ENCODE measurements at places on chromosomes 4 and X.

GRCh38 chr4:39730072-39730471 is 32.1 kb downstream of the UBE2K start:
- no peak for DNase-seq

GRCh38 chrX:154776753-154777152 is 14.1 kb downstream of the DKC1 start:
- DNase-seq, result no peak

- no peak for DNase-seq
These were observed 2.8 kb downstream of the CENPU start for GRCh38 chr4:184731056-184731455.

GRCh38 chr4:175824076-175824475 is 12.0 kb upstream of the GPM6A start:
- DNase-seq, result no peak

- no peak for DNase-seq
These were observed 61.1 kb upstream of the RAB33B start for GRCh38 chr4:139392797-139393196.

- no peak for DNase-seq
These were observed 125.8 kb upstream of the EDNRA start for GRCh38 chr4:147355032-147355656.

DNA sequence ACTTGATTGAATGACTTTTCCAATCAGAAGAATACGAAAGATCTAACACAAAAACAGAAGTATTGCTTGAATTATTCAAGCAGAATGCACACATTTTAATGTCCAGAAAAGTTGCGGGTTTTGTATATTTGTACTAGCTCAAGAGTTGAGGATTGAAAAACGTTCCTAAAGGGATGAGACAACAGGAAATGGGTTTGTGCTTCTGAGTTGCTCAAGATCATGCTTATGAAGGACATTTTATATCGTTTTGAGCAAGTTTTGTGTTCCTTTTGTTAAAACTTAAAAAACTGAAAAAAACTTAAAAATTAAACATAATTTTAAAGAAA is 353 bp upstream of the SMIM10 start:
- no peak for DNase-seq

GRCh38 chrX:87337267-87337666 is 180.3 kb upstream of the KLHL4 start:
- DNase-seq, result no peak

DNA sequence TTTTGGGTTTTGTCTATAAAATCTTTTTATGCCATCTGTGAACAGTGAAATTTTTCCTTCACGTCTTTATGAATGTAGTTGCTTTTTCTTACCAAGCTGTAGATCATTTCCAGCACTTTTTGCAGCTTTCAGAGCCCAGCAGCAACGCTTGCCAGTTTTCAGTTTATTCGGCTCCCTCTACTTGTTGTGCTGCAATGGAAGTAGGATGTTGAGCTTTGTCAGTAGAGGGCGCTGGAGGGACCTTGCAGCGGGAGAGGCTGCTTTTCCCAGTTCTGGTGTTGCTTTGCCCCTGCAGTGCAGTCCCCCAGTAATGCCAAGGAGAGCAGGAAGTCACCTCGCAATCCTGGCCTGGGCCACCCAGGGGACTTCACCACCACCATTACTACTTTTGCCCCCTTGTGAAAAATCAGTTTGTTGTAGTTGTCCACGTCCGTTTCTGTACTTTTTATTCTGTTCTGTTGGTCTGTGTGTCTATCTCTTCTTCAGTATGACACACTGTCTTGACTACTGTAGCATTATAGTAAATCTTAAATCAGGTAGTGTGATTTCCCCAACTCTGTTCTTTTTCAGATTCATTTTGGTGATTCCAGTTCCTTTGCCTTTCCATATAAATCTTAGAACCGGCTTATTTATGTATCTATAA is 21.8 kb downstream of the CMC4 start:
- peak; percentile 1 for DNase-seq

DNA sequence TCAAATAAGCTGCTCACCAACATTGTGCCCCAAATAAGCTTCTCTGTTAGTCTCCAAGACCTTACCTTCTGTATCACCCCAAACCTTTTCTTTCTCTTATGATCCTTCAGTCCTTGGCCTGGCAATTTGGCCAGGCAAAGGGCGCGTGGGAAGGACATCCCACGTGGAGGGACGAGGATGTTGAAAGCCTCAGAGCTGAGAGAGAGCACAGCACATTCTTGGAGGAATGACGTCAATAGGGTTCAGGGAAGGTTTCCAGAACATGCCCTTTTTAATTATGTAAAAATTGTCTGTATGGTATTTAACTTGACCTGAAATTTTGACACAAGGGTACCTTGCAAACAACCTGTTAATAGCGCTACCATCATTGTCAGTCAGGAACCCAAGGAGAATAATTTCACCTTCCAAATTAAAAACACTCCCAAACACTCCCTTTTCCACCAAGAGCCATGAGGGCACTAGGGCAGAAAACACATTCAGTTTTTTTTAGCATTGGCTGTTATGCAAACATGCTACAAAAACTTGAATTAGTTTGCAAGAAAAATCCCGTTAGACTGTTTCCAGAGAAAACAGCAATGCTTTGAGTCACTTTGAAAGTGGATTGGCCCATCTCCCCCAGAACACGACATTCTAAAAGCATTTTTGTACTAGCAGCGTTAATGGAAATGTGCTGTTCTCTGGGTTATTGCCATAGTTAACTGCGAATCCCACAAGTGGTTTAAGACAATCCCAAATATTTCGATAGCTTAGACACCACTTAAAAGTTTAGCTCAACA is 183.2 kb upstream of the PUDP start:
- DNase-seq, result no peak

- DNase-seq, result no peak
These were observed 52.5 kb upstream of the SHISA3 start for GRCh38 chr4:42344749-42345148.

GRCh38 chrX:154021131-154021611 is 1.5 kb upstream of the IRAK1 start:
- DNase-seq, result no peak

- no peak for DNase-seq
These were observed 240.0 kb downstream of the GPC3 start for GRCh38 chrX:133745349-133745748.

DNA sequence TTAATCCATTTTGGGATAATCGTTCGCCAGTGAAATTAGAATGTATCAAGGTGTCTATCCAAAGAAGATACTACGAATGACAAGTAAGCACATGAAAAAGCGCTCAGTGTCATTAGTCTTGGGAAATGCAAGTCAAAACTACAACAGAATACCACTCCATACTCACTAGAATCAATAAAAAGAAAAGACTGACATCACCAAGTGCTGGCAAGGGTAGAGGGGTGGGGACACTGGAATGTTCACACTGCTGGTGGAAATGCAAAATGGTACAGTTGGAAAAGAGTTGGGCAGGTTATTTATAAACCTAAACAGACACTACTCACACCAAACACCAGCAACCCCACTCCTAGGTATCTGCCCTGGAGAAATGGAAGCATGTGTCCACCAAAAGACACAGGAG is 11.2 kb downstream of the WDR1 start:
- no peak for DNase-seq

- DNase-seq, result peak; percentile 80
These were observed 48.1 kb upstream of the ENPP6 start for GRCh38 chr4:184265546-184266351.

- no peak for DNase-seq
These were observed 3.6 kb downstream of the DCTD start for GRCh38 chr4:182913621-182914020.

GRCh38 chr4:80253510-80253909 is 13.0 kb upstream of the FGF5 start:
- DNase-seq, result no peak

- DNase-seq, result no peak
These were observed 58.4 kb upstream of the COX18 start for GRCh38 chr4:73127839-73128453.

- no peak for DNase-seq
These were observed 196.9 kb downstream of the NWD2 start for GRCh38 chr4:37441231-37442061.

- DNase-seq, result no peak
These were observed 123.2 kb upstream of the LNX1 start for GRCh38 chr4:53714236-53715140.

Measured in DMS153 (cell line).